NCI-H2171 treated with DMSO at 0.1 percent for 48 hours (cell line): ENCODE measurements at places on chromosomes 6 and 20.

- DNase-seq = no peak
Observed at GRCh38 chr20:5779071-5779900, 29.1 kb downstream of the SHLD1 start.

DNA sequence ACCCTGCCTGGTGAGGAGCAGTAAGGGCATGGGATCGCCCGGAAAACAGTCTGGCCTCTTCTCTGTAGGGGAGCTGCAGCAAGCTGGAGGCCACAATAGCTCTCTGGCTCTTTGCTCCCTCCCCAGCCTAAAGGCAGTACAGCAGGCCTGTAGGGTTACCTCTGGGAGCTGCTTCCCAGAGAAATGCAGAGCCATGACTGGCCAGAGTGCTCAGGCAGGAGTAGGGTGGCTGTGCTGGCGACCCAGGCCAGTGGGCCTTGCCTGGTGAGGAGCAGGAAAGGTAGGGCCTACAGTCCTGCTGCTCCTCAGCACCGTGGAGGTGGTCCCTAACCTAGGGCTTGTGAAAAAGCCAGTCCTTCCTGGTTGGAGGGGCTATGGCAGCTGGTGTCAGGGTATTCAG is 129.9 kb upstream of the CHD6 start:
- no peak for DNase-seq

DNA sequence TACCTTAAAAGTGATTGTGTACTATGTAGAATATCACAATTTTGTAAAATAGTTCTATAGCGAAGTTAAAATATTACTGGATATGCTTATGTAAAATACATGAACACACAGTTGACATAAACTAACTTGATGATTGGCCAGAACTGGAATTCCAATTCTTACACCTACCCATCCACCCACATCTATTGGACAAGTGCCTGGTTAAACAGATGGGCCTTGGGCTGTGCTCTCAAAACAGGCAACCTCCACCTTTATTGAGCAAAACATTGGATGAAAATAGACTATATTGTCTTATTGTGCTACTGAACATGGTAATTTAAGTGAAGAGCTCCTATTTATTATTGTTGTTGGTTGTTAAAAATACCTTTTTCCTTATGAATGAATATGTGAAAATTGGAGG is 154.0 kb upstream of the FLRT3 start:
- peak; percentile 55 for DNase-seq

DNA sequence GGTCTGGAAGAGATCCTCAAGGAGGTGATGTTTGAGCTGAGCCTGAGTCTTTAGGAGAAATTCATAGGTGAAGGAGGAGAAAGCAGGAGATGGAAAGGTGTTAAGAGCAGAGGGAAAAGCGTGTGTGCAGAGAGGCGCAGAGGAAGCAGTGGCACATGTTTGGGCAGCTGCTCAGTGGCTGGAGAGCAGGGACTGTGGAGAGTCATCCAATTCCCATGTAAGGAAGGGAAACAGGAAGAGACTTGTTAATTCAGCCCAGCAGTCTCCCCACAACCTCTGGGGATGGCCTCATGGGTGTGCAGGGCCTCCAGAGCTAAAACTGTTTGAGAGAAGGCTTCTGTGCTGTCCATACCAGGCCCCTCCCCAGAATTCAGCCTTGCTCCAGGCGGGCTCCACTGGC is 16.2 kb downstream of the AAR2 start:
- no peak for DNase-seq

DNA sequence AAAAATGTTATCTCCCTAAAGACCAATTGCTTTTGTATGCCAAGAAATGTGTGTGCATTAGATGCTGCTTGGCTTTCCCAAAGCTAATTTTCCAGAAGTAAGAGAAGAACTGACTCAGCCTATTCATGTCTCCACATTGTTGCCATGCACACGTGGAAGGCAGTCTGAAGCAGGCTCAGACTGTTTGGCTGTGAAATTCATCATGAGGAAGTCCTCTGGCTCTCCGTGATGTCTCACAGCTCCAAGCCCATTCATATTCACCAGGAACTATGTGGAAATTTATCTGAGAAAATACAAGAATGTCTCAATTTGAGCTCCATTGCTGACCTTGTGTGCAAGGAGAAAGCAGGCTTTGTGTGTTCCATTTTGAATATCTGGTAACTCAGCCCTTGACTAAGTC is 1022.2 kb upstream of the GJE1 start:
- no peak for DNase-seq

DNA sequence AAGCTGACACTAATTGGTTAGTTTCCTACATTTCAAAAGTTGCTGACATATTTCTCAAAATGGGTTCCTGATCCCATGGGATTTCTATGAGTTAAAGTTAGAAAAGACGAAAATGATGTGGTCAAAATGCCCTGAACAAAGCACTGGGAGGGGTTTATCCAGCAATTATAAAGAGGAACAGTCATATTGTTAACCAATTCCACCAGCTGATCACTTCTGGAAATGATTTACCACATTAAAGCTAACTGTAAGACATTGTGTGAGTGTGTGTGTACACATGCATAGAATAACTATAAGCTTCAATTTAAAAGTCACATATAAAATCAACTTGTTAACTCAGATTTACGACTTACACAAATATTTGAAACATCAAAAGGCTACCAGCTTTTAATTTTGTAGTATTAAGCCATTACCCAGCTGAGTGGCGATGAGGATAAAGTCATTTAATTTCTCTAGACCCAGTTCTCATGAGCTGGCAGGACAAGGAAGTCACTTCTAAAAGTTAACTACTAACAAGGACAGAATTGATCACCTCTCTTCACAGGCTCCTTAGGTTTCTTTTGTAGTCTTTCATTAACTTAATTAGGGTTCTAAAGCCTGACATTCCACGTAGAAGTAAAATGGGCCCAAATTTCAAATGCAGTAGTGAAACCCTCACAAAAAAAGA is 40.4 kb downstream of the MAN1A1 start:
- no peak for DNase-seq

- no peak for DNase-seq
Observed at GRCh38 chr6:28897369-28897745, 26.4 kb downstream of the TRIM27 start.

DNA sequence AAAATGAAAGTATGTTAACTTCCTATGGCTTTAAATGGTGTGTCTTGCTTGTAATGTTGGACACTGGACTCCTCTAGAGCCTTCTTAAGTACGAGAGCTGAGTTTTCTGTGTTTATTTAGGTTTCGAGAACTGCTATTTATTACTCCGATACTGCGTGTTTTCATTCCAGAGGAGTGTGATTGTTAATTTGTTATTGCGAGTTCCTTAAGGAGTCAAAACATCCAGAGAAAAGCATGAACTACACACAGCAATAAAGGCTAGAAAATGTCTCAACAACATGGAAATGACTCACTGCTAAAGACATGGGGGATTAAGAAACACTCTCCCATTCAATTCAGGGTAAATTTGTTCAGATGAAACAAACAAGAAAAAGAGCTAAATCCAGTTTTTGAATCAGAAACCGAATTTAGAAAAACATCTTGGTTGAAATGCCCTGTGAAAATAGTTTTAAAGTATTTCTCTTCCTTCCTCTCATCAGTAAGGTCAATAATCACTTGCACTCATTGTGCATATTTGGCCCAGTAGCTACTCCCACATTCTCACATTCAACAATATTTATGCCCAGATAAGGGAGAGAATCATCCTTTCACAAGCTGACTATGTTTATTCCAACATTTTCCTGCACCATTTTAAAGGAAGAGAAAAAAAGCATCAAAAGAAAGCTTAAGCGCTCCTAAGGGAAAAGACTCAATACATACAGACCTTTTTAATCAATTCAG is 36.0 kb downstream of the ATXN1 start:
- no peak for DNase-seq
